ENCODE measurements at places on chromosomes 6 and 20.
A peak's percentile ranks its signal among the peaks of the same experiment; 100 is the strongest.

DNA sequence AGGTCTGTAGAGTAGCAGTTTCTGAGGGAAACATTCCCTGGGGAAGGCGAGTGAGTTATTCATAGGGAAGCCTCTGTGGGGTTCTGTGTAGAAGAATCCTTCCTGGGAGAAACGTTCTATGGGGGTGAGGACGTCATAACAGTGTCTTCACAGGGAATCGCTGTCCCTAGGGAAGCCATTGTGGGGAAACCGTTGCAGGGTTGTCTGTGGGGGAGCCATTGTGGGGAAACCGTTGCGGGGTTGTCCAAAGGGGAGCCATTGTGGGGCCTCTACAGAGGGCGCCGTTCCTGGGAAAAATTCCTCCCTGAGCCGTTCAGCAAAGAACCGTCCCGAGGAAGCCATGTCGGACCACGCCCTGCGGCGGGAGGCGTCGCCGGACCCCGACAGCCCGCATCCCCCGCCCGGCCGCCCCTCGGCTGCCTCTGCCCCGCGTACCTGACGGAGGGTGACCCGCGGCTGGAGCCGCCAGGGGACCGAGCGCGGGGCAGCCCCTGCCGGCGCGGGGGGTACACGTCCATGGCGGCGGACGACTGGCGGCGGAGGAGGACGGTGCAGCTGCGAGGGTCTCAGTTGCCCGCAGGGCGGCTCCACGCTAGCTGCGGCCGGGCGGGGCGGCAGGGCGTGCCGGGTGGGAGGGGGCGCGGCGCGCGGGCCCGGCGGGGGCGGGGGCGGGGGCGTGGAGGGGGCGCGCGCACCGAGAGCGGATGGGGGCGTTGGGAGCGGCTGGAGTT lies at the start of gene DNAAF9:
Gene DNAAF9 (minus strand): TSS at position 630 of the 731 bp plus-strand sequence. CDS start 112 bp downstream, at position 518.
- no peaks in the 10 kb centered on the region for H3K36me3 ChIP-seq
- no peaks in the 10 kb centered on the region for H3K27me3 ChIP-seq
- peak within 1 kb of the TSS; percentile 78 for H3K4me3 ChIP-seq

- no peak overlapping the region for H3K4me3 ChIP-seq
- peak overlapping the region; percentile 62 for H3K27ac ChIP-seq
- H3K4me1 ChIP-seq, result peaks cover 9% of the 10 kb centered on the region
- DNase-seq, result no peak
These were observed 199.0 kb downstream of the SOD2 start for GRCh38 chr6:159493898-159494585.

GRCh38 chr6:18260448-18261106 lies 3.8 kb downstream of the DEK start:
- no peak overlapping the region for H3K4me3 ChIP-seq
- peaks cover 22% of the 10 kb centered on the region for H3K36me3 ChIP-seq

DNA sequence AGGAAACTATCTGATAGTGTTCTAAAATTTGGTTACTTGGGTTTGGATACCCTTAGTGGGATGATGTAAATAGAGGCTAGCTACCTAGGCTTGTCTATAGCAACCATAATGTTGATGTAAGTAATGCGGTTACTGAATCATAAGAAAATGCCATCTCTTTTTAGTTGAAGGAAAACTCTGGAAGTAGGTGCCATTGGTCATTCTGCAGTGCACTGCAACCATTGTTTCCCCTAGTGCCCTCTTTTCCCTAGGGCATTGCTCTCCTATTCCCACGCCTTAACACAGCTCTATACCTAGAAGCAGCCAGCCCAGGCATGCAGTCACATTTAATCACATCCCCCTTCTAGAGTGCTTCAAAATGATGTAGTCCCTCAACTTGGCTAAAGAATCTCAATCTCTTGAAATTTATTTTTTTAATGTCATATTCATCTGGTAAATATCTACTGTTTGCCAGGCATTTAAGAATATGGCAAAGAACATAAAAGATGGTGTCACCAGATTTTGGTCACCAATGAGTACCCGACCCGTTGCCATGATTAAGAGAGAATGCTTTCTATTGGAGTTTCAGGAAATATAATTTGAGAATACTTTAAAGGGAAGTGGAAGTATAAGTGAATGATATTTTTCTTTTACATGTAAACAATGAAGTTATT lies 10.4 kb downstream of the LOC128125822 start:
- H3K4me1 ChIP-seq, result peaks cover 5% of the 10 kb centered on the region
- DNase-seq, result no peak
- no peak overlapping the region for H3K27ac ChIP-seq

DNA sequence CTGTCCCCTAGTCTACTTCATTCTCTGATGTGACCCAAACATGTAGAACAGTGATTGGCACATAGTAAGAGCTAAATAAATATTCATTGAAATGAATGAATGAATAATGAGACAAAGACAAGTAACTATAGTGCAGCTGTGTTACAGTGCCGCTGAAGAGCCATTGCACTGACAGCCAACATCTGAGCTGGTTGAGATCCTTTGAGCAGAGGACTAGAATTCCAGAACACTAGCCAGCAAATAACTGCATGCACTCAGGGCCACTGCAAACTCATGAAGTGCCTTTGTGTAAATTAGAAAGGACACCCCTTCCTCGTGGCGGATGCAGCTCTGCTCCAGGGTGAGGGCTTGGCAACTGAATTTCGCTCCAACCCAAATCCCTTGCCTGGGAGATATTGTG lies 230.3 kb upstream of the CDYL start:
- H3K27me3 ChIP-seq, result no peaks in the 10 kb centered on the region
- H3K4me1 ChIP-seq, result no peaks in the 10 kb centered on the region
- H3K36me3 ChIP-seq, result no peaks in the 10 kb centered on the region

DNA sequence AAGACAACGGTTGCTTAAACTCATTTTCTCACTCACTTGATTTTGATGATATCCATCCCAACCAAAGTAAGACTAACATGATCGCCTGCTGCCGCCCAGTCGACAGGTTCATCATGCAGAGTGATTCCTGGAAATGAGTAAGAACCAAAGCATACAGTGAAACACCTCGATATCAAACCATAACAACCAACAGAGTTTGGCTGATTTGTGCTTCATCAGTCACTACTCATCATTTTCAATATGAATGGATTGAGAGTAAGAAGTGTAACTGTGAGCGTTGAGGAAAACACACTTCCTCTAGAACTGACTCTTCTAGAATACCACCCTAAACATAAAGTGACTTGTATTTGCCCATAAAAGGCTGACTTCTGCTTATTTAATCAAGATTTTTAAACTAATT lies 29.2 kb upstream of the ALDH8A1 start:
- H3K36me3 ChIP-seq, result peaks cover 81% of the 10 kb centered on the region
- no peaks in the 10 kb centered on the region for H3K27me3 ChIP-seq
- H3K4me3 ChIP-seq, result no peak overlapping the region
- no peaks in the 10 kb centered on the region for H3K4me1 ChIP-seq

DNA sequence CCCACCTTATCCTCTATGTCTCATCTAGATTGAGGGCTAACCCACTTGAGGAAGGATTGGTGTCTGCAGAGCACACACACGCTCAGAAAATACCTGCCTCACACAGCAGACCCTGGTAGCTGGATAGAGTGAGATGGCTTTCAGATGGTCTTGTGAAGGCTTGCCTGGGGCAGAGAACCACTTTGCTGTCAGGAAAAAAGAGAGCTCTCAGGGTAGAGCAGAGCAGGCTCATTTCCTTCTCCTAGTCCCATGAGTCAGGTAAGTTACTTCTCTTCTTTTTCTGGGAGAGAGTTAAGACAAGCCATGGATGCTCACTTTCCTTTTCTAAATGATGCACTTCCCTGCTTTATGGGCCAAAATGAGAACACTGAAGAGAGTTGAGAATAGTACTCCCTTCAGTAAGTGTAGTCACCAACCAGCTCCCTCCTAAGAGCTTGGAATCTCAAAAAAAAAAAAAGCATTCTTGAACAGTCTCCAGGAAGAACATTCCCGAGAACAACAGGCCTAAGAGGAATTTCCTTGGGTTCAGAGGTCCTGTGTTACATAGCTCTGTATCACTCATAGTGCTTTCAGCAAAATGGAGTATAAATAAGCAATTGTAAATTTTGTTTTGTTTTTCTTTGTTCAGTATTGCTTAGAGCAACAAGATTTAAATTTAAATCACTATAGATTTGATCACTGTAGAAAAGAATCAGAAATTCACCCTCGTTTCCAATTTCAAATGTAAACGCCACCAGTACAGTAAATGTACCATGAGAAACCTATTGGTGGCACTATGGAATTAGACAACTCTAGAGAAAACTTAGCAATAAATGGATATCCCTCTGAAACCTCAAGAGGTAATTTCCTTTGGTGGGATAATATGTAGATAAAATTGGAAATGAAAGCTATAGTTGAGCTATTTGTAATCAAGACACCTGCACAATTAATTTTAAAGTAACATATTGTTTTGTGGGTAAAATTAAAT lies 530.3 kb downstream of the RFPL4B start:
- no peak overlapping the region for H3K4me3 ChIP-seq
- H3K4me1 ChIP-seq, result peaks cover 6% of the 10 kb centered on the region
- no peak for DNase-seq
- H3K27me3 ChIP-seq, result no peaks in the 10 kb centered on the region
- H3K36me3 ChIP-seq, result no peaks in the 10 kb centered on the region
- peak overlapping the region; percentile 60 for H3K27ac ChIP-seq

- DNase-seq, result no peak
- peak overlapping the region; percentile 78 for H3K27ac ChIP-seq
- H3K4me1 ChIP-seq, result peaks cover 11% of the 10 kb centered on the region
- no peaks in the 10 kb centered on the region for H3K36me3 ChIP-seq
- H3K4me3 ChIP-seq, result no peak overlapping the region
- H3K27me3 ChIP-seq, result no peaks in the 10 kb centered on the region
These were observed 27.7 kb downstream of the FAM50B start for GRCh38 chr6:3876866-3877265.

- H3K4me1 ChIP-seq, result peaks cover 31% of the 10 kb centered on the region
- H3K4me3 ChIP-seq, result no peak overlapping the region
- peak; percentile 53 for DNase-seq
- H3K27ac ChIP-seq, result peak overlapping the region; percentile 59
- H3K36me3 ChIP-seq, result peaks cover 27% of the 10 kb centered on the region
- H3K27me3 ChIP-seq, result no peaks in the 10 kb centered on the region
These were observed 1.6 kb upstream of the ADIG start for GRCh38 chr20:38579219-38579910.

- H3K36me3 ChIP-seq, result no peaks in the 10 kb centered on the region
- DNase-seq, result no peak
These were observed 42.5 kb downstream of the LYRM2 start for GRCh38 chr6:89596056-89596455.

DNA sequence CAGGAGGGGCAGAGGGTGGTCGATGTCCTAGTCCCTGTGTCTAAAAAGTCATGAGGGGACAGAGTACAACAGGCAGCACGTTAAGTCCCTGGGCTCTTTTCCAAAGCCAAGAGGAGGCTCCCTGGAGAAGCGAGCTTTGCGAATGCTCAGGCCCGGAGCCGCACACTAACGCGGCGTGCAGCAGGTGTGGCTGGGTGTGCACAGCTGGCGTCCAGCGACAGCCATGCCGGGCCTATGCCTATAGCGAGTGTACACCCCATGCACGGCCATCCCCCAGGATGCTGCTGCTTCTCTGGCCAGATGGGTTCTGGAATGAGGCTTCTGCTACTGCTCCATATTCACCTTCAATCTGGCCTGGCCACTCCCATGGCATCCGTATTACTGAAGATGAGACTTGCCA lies 131.3 kb downstream of the PRND start:
- no peak overlapping the region for H3K27ac ChIP-seq
- H3K4me3 ChIP-seq, result no peak overlapping the region
- peaks cover 46% of the 10 kb centered on the region for H3K36me3 ChIP-seq
- peaks cover 9% of the 10 kb centered on the region for H3K4me1 ChIP-seq

GRCh38 chr6:154865291-154865690 lies 129.8 kb upstream of the TIAM2 start:
- peak overlapping the region; percentile 27 for H3K27ac ChIP-seq
- H3K4me3 ChIP-seq, result no peak overlapping the region
- DNase-seq, result no peak
- peaks cover 2% of the 10 kb centered on the region for H3K36me3 ChIP-seq

DNA sequence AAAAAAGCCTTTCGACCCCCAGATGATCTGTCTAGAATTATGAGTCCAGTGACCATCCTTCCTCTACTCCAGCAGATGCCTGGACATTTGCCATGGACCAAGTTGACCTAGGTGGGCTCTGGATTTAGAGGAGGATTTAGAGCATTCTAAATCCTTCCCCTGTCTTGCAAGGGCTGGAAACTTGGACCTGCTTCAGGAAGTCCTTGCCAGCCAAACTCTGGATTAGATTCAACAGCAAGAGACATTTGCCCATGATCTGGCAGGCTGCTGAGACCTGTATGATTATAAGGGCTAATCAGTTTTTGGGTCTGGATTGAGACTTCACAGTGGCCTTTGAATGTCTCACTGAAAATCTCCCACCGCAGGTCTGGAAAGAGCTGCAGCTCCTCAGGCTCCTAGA lies 13.1 kb upstream of the HDGFL1 start:
- DNase-seq, result no peak
- H3K27ac ChIP-seq, result no peak overlapping the region
- H3K27me3 ChIP-seq, result no peaks in the 10 kb centered on the region
- H3K4me3 ChIP-seq, result no peak overlapping the region

DNA sequence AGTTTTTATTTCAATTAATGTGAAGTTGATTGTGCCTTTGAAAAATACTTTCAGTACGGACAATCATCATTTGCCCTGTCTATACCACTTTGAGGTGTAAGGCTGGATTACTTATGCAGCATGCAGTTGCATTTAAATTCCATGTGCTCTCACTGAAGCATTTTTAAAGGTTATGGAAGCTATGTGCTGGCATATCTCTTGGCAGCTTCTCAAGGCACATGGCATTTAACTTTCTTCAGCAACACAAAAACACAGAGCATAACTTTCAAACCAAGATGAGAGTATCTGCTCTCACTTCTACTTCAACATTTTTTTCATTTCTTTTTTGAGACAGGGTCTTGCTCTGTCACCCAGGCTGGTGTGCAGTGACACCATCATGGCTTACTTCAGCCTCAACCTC lies 360.6 kb upstream of the RUNX2 start:
- DNase-seq, result no peak
- H3K27ac ChIP-seq, result peak overlapping the region; percentile 39
- no peaks in the 10 kb centered on the region for H3K27me3 ChIP-seq

GRCh38 chr6:55836481-55836880 lies 38.9 kb downstream of the BMP5 start:
- DNase-seq, result no peak
- H3K4me3 ChIP-seq, result peak overlapping the region; percentile 2
- H3K27me3 ChIP-seq, result no peaks in the 10 kb centered on the region

DNA sequence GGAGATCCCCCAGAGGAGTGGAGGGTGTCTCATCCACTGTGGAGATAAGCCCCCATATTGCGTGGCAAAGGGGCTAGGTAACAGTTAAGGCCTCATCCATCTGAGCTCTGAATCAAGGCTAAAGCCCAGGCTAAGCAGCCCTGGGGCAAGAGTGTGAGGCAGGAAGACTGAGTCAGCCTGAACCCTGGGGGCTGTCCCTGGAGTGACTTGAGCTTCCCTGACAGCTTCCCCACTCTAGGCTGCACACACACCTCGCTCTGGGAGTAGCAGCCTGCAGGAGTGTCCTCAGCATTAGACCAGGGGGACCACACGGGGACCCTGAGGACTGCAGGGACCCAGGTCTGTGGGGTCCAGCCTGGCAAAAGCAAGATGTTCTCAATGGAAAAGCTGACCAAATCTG lies 27.9 kb downstream of the UBD start:
- DNase-seq, result no peak
- H3K4me1 ChIP-seq, result no peaks in the 10 kb centered on the region
- H3K4me3 ChIP-seq, result no peak overlapping the region
